ENCODE measurements at places on chromosomes 6 and 20.

DNA sequence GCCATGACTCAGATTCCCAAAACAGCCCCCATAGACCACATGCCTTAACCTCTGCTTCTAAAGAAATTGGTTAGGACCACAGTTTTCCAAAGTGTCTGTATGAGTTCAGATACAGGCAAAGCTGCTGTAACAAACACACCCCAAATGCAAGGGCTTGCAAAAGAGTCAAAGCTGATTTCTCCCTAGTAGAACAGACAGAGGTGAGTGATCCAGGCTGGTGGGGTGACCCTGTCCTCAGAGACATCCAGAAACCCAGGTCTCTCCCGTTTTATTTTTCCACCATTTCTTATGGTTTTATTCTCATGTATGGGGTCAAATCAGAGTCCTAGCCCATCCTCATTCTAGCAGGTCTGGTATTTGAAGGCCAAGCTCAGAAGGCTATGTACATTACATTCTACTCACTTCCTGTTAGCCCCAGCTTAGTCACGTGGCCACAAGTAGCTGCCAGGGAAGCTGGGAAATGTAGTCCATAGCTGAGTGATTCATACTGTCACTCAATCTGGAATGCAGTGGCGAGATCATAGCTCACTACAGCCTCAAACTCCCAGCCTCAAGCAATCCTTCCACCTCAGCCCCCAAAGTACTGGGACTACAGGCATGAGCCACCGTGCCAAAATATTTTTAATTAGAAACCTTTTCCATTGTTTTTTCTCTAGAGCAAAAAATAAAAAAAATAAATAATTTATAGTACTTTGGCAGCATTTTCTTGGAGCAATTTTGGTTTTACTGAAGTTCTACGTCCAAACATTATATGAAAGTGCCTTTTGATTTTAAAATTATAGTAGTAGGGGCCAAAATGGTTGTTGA lies 175.2 kb downstream of the ZMYND8 start:
- DNase-seq: no peak

DNA sequence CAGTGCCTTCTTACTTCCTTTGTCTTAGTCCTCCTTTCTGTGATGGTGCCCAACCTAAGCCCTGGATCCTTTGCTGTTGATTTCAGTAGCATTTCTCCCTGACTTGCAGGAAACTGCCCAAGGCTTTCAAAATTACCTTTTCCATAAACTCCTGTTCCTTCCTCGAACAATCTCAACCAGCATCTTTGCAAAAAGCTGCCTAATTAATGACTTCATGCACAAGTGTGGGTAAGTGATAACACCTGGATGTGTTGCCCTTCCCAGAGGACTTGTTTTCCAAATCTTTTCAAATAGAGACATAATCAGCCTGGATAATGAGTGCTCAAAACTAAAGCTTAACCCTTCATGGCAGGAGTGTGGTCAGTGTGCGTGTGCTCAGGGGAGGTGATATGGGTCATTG lies 118.0 kb downstream of the PCSK2 start:
- no peak for DNase-seq

GRCh38 chr6:157092736-157093135 lies 230.6 kb downstream of the TMEM242 start:
- no peak for DNase-seq

- no peak for DNase-seq
Measured at GRCh38 chr20:6708010-6708409, 59.5 kb upstream of the BMP2 start.

- no peak for DNase-seq
Measured at GRCh38 chr6:110731898-110732297, 83.4 kb downstream of the CDK19 start.

DNA sequence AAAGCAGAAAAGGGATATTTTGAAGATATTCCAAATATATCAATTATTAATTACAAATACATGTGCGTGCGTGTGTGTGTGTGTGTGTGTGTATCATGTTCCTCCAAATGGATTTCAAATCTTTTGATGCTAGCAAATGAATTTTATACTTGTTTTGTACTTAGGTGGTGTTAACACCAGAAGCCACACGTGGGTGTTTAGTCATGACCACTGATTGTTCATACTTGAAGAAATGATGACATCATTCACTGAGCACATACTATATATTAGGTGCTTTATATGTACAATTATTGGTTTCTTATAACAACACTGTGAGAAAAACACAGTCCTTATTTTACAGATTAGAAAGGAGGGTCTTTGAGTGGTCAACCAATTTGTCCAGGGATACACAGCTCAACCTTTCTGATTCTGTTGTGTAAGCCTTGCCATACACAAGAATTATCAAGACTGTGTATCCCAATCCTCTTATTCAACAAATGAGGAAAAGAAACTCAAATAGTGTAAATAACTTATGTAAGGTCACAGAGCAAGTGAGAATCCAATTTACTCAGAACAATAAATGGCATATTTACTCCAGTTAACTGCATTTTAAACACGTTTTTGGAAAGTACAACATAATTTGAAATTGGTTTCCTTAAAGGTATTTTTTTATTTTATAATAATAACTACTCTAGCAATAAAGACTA lies 88.5 kb downstream of the BCAS1 start:
- no peak for DNase-seq

DNA sequence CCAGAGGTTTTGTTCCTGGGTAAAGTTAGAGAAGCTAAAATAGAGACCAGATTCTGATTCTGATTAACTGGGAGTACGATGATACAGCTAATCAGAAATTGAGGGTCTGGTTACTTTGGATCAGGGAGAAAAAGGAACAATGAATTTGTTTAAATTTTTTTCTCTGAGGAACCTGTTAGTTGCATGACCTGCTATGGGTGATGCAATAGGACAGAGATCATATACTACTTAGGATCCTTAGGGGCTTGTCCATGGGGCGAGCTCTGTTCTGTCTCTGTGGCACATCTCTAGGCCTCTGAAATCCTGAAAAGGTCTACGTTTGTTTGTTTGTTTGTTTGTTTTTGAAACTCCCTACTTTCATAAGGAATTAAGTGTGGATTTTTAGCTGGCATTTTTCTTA lies 166.1 kb upstream of the LAMP5 start:
- no peak for DNase-seq

Measured in stimulated activated CD4-positive, alpha-beta T cell treated with anti-CD3 and anti-CD28 coated beads, Interleukin-12 subunit alpha, Interleukin-12 subunit beta, amount 100 ng/mL, for 4 hours (primary cell).